Vagina (tissue), 2 donors: ENCODE measurements at places on chromosomes 4 and X.

GRCh38 chrX:37491686-37492085 is 79.8 kb upstream of the LANCL3 start:
- DNase-seq: no peak

- no peak for DNase-seq
Measured at GRCh38 chr4:147336252-147336651, 144.6 kb upstream of the EDNRA start.

DNA sequence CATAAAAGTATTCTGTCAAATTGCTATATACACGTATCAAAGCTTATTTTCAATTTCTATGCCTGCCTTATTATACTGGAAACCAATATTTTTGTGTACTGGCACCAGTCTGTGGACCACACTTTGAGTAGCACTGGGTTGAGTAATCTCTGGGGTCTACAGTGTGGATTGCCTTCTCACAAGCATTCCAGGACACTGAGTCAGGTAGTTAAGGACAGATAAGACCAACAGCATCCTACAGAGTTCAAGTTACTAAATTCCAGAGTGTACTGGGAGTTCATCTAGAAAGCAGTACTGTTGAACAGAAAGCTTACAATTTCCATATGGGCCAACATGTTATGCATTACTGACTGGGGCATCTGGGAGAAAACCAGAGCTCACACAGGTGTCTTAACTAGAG is 61.8 kb downstream of the VMA21 start:
- DNase-seq: no peak

- no peak for DNase-seq
Measured at GRCh38 chrX:1261285-1261684, 7.3 kb upstream of the CSF2RA start.

- no peak for DNase-seq
Measured at GRCh38 chr4:67198727-67199126, 346.6 kb downstream of the CENPC start.

- DNase-seq: no peak
Measured at GRCh38 chr4:142405695-142406498, 440.2 kb downstream of the INPP4B start.

- DNase-seq: no peak
Measured at GRCh38 chr4:121517241-121517640, 136.4 kb upstream of the QRFPR start.

DNA sequence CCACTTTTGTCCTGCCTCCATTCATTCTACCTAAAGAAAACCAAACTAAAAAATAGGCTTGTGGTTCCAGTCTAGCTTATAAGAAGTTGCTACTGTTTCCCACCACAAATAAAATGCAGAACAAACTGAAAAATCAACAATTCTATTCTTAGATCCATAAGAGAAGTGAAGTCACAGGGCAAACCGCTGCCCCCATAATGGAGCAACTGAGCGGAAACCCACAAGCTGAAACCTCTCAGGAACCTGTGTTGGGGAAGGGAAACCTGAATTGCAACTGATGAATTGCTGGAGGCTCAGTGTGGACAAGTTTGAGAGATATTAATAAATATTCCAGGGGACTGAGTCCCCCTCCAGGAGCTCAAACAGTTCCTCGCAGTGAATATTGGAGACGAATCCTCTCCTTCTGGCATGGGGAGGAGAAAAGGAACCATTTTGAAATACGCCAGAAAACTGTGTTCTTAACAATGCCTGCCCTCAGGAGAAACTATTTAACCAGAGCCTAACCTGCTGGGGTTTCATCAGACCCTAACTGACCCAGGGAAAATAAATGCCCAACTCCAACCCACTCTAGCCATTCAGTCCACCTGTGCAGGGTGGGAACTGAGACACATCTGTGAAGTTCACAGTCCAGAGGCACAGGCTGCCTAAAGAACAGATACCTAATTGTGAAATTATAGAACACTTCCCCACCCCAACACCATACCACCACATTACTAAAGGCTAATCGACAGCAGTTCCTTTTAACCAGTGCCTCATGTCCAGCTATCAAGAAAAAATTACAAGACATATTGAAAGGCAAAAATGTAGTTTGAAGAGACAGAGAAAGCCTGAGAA is 22.8 kb upstream of the SH3RF1 start:
- DNase-seq: no peak

- DNase-seq: no peak
Measured at GRCh38 chrX:13651150-13651549, 1.8 kb upstream of the TCEANC start.

GRCh38 chrX:137748827-137749226 is 182.9 kb downstream of the ZIC3 start:
- no peak for DNase-seq

DNA sequence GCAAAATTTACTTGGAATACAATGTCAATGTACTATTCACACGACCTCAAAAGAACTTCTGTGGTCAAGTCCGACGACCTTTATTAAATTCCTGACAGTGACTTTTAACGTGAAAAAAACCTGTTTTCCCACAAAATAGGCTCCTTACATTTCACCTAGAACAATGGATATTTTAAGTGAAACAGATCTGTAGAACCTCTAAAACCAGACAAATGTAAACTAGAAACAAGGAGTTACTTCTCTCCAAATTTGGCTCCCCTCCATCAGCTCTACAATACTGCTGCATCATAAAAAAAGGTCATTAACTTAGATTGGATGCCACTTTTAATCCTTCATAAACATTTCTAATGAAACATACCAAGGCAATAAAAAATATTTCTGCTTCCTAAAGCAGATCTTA is 1.2 kb downstream of the NEK1 start:
- DNase-seq: no peak

- DNase-seq: no peak
Measured at GRCh38 chrX:125289920-125290319, 29.8 kb upstream of the TEX13C start.

- no peak for DNase-seq
Measured at GRCh38 chr4:7808752-7809151, 130.9 kb downstream of the AFAP1 start.

DNA sequence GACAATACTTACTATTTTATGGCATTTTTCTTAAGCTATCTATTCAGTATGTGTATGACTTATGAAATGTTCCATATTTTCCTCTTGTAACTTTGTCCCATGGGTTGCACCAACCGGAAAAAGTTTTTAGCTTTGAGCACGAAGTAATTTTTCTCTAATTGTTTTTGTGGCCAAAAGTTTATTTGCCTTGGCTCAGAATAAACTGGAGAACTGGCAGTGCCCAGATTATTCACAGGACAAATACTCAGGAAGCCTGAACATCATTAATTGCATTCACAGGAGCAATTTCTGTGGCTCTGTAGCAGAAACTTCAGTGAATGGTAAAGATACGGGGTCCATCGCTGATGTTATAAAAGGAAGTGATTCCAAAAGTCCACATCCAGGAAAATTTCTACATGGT is 184.5 kb downstream of the ARHGAP10 start:
- no peak for DNase-seq

DNA sequence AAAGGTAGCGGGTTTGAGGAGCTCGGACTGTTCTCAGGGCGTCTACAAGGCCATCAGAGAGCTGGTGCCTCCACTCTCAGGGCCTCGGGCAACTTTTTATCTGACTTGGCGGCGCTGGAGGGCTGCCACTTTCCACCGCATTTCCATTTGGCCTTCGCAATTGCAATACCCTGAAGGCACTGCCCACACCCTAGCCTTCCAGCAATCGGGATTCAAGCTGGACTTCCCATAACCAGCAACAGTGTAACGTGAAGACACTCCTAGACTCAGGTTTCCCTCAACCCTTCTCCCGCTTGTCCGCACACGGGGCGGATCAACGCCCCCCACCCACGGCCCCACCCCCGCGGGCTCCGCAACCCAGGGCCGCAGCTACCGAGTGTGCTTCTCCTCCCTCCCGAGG is 50.2 kb upstream of the BCOR start:
- no peak for DNase-seq

DNA sequence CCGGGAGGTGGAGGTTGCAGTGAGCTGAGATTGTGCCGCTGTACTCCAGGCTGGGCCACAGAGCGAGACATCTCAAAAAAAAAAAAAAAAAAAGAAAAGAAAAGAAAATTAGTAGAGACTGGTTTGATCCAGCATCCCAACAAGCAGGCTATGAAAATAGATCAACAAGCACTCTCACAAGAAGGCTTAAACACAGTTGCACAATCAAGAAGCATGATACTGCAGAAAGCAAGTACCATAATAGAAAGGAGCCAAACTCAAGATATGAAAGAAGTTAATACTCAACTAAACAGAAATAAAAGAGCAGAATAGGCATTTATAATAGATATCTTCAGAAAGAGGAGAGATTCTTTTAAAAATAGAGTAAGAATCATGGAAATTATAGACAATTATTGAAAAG is 10.6 kb downstream of the TLR6 start:
- DNase-seq: no peak

GRCh38 chr4:150849016-150849415 is 166.1 kb downstream of the LRBA start:
- DNase-seq: no peak

- no peak for DNase-seq
Measured at GRCh38 chr4:107618656-107619055, 101.4 kb downstream of the PAPSS1 start.

GRCh38 chr4:92303621-92304027 is at the start of gene GRID2:
Gene GRID2, plus strand, starts transcription at chr4:92303966.
- no peak for DNase-seq

DNA sequence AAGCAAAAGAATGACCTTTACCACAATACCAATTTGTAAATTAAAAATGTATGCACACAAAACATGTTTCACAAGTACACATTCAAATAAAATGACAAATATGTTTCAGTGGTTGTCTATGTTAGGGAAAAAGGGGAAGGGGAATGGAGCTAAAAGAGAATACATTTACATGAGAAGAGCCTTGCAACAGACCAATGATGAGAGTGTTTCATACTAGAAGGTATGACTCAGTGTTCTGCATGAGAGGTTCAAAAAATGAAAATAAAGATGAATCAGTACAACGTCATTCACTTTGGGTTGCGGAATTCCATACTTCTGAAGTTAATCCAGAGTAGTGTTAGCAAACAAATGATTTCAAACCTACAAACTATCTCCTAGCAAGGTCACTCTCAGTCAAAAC is 51.7 kb downstream of the RPGR start:
- DNase-seq: no peak

DNA sequence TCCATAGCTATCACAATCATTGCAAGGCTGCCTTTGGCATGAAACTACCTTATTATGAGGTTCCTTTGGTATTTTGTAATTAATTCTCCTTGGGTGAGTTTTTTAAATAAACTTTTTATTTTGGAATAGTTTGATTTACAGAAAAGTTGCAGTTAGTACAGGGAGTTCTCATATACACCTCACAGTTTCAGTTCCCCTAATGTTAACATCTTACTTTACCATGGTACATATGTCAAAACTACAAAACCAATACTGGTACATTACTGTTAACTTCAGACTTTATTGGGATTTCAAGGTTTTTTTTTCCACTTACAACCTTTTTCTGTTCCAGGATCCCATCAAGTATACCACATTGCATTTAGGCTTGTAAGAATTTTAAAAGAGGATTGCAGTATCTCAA is 52.0 kb upstream of the RGN start:
- DNase-seq: no peak

DNA sequence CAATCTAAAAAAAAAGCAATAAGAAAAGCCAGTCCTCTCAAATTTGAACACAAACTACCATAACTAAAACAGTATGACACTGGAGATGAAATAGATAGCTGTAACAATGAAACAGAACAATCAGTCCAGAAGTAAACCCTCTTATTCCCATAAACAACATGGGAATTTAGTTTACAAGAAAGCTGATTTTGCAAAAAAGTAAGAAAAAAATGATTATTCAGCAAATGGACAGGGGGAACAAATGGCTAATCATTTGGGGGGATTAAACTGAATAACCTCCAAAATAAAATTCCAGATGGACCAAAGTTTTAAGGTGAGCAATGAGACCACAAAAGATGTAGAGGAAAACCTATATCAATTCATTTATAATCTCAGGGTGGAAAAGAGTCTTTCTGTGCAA is 16.1 kb upstream of the SASH3 start:
- no peak for DNase-seq

DNA sequence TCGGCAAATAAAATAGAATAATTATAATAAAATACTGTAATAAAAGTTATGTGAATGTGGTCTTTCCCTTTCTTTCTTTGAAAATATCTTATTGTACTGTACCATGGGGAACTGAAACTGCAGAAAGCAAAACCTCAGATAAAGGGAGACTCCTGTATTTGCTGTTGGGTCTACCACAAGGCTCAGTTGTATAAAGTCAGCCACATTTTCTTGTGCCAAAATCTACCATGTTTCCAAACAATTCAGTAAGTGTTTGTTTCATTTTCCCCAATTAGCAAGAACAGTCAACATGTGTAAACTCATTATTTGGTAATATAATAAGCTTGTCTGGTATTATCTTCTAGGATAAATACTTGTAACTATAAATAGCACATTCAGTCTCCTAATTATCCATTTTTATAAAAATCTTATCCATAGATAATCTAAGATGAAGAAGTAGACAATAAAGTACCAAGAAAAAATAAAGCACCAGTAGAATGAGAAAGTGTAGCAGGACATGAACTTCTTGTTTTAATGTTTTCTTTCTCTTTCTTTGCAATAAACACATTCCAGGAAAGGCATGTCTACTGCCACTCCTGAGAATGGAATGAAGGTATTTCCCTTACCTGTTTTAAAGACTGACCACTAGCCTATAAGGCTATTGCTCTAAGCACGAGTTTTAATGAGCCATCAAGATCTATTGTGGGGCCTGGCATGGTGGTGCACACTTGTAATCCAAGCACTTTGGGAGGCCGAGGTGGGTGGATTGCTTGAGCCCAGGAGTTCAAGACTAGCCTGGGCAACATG is 15.0 kb upstream of the OTUD4 start:
- no peak for DNase-seq

DNA sequence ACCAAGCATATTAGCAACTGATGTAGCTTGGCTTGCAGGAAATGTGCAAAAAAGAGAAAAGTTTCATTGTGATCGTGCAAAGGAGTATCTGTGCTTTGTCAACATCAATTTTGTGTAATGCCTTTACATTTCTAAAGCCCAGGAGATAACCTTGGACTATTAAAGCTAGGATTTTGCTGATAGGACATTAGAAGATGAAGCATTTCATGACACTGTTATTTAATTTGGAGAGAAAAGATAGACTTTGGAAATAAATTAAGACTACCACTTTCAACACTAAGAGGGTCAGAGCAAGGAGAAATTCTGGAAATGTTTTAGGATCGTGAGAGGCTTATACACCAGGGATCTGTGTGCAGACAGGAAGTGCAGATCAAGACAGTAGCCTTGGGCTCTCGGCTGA is 120.6 kb upstream of the MID1 start:
- DNase-seq: no peak

- DNase-seq: no peak
Measured at GRCh38 chrX:125998432-125998831, 167.7 kb downstream of the DCAF12L2 start.
